ENCODE measurements at places on chromosomes 12 and 14.

GRCh38 chr12:42473130-42473529 is 116.4 kb downstream of the PRICKLE1 start:
- no peak for DNase-seq

GRCh38 chr14:103733651-103734050 is 18.0 kb downstream of the ZFYVE21 start:
- DNase-seq = no peak

DNA sequence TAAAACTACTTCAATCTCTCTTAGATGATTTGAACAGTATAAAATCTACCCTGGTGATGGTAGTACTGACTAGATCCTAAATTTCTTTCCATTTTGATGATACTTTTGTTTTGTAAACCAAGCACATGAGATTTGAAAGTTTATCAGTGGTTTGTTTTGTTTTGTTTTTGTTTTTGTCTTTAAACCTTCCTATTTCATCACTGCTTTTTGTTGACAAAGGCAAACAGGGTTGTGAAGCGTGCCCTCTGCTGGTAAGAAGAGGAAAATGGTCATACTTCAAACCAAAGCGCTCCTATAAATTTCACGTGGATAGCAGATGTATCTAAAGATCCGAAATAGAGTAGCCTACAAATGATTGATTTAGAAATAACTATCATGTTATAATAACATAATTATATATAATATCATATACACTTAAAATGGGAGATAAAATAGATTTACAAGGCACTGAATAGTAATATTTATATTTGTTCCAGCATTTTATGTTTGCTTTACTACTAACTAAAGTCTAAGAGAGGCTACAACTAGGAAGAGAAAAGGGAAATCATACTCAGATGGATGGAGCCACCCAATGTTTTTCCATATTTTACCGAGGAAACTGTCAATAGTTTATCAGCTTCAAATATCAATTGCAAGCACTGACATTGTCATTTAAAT is 254.0 kb upstream of the USP15 start:
- no peak for DNase-seq

- no peak for DNase-seq
Observed at GRCh38 chr12:131795064-131795463, 33.1 kb upstream of the MMP17 start.

DNA sequence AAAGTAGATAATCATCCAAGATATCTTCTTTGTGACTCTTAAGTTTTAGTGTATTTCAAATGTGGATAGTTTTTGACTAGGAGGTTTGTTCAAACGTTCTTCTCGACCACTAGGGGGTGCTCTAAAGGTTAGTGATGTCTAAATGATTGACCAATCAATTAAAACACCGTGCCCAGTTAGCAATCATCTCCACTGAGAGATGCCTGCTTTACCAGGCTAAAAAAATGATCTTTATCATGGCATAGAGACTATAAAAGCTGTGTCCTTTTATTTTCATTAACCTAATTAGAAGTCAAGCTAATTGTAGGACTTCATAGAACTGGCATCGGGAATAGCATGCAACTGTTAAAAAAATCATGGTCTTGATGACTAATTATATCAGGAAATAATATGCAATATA is 153.9 kb downstream of the PRKCH start:
- DNase-seq = no peak

GRCh38 chr14:100810435-100810834 is 15.5 kb upstream of the MEG3 start:
- no peak for DNase-seq

DNA sequence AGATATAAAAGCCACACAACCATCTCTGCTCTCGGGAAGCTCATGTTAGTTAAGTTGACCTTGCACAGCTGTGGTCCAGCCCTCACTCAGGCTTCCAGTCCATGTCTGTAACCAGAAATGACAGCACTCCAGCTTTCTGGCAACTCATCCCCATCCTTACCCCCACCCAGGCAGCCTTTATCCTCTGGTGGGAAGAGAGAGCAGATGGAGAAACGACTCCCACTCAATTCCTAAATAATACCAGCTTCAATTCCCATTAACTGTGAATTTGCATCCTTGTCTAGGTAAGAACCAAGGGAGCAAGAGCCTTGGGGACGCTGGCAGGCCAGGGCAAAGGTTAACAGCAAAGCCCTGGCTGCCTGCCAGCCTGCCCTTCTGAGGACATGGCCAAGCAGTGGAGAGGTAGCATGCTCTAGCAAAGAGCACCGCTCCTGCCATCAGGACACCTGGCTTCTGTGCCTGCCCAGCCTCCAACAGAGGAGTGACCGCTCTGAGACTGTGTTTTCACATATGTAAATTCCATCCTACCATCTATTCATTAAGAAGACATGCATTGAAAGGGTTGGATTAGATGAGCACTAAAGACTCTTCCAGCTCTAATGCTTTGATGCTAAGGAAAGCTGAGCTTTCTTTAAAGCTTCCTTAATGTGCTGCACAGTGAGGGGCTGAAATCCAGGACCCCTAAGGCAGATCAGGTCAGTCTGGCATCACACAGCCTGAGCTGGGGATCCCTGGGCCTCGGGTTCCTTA is 236.1 kb downstream of the GRIN2B start:
- DNase-seq = no peak

GRCh38 chr12:106901276-106901675 is 54.4 kb upstream of the TMEM263 start:
- DNase-seq = no peak

GRCh38 chr14:68797121-68797670 is 4.3 kb upstream of the ZFP36L1 start:
- DNase-seq = no peak

DNA sequence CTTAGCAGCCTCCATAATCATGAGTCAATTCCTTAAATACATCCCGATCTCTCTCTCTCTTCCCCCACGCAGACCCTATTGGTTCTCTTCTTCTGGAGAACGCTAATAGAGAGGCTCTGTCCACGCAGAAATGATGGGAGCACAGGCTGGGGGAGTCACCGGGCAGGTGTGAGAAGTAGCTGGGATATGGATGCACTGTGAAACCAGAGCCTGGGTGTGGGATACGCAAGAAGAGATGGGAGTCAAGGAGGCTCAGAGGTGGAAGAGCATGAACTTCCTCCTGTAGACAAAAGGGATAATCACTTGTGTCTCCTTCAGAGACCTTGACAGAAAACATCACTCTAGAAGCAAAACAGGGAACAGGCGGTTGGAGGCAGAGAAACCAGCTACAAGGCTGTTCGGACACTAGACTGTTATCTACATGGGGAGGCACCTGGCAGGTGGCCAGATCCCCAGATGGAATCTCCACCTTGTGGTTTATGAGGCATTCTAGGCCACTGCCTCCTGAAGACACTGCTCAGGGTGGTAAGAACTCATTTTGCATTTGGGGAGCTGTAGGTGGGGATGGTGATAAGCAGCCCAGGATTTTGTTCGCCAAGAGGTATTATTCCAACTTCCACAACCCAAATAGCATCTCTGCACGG is 7.2 kb upstream of the SELPLG start:
- DNase-seq = no peak

DNA sequence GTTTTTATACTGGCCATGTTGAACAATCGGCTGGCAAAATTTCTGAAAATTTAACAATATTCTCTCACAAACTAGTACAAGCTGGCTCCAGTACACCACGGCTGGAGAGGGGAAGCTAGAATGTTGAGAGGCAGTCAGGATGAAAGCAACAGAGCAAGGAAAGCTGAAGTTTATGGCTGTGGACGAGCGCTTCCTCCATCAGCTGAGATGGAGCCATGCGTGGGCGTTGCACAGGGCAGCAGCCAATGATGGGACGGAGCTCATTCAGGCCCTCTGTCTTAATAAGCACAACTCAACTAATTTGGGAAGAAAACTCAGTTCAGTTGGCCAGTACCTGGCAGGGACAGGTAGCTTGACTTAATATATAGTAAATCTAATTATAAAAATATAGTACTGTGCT is 14.1 kb upstream of the DCP1B start:
- no peak for DNase-seq

GRCh38 chr12:15427913-15428312 is 105.6 kb downstream of the PTPRO start:
- DNase-seq = no peak

GRCh38 chr14:101125313-101125712 is 221.8 kb upstream of the RTL1 start:
- no peak for DNase-seq

All from smooth muscle cell of the brain vasculature (primary cell).